Progenitor cell of endocrine pancreas (in vitro differentiated cells): ENCODE measurements at places on chromosomes 12 and 14. TPM values are rescaled to one million over a fixed set of nuclear protein-coding genes. Genes with fewer than 3 reads are reported as not detected.

DNA sequence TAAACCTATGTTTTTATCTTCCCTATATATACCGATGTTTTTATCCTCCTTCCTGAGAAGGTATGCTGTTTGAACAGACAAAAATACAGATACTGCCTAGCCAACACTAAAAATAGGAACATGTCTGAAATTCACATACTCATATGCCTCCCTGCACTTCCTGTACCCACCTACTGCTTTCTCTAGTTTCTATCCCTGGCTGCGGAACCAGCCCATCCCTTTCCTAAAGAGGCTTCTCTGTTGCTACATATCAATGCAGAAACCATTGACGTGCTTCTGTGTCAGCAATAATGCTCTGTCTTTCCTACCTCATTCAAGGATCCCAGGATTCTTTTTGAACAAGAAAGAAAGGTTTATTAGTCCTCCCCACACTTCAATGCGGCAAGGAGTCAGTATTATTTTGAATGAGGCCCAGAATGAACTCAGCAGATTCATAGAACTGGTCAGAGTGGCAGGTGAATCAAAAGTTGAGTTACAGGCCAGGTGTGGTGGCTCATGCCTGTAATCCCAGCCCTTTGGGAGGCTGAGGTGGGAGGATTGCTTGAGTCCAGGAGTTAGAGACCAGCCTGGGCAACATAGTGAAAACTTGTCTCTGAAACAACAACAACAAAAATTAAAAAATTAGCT, 67.8 kb upstream of the NAP1L1 start:
- no peak for DNase-seq
- H3K36me3 ChIP-seq, result no peaks in the 10 kb centered on the region
- no peak overlapping the region for H3K27ac ChIP-seq

- H3K27ac ChIP-seq, result no peak overlapping the region
- no peak for DNase-seq
- no peaks in the 10 kb centered on the region for H3K4me1 ChIP-seq
- H3K36me3 ChIP-seq, result no peaks in the 10 kb centered on the region
- no peak overlapping the region for H3K4me3 ChIP-seq
Measured at GRCh38 chr14:28323951-28324741, 442.4 kb upstream of the FOXG1 start.

GRCh38 chr12:124548854-124549378, 18.5 kb downstream of the NCOR2 start:
- H3K4me3 ChIP-seq, result no peak overlapping the region
- DNase-seq, result no peak
- peaks cover 33% of the 10 kb centered on the region for H3K4me1 ChIP-seq

- H3K4me1 ChIP-seq, result no peaks in the 10 kb centered on the region
- H3K36me3 ChIP-seq, result no peaks in the 10 kb centered on the region
- DNase-seq, result no peak
- H3K27ac ChIP-seq, result no peak overlapping the region
- H3K4me3 ChIP-seq, result no peak overlapping the region
- H3K27me3 ChIP-seq, result peaks cover 4% of the 10 kb centered on the region
Measured at GRCh38 chr12:82644896-82645295, 41.8 kb upstream of the TMTC2 start.

- H3K27me3 ChIP-seq, result no peaks in the 10 kb centered on the region
- H3K27ac ChIP-seq, result no peak overlapping the region
- H3K36me3 ChIP-seq, result no peaks in the 10 kb centered on the region
Measured at GRCh38 chr14:57660208-57660607, 166.6 kb upstream of the CCDC198 start.

GRCh38 chr12:13024531-13024916, 19.7 kb upstream of the FAM234B start:
- DNase-seq, result no peak
- H3K4me1 ChIP-seq, result no peaks in the 10 kb centered on the region
- no peak overlapping the region for H3K4me3 ChIP-seq
- H3K36me3 ChIP-seq, result no peaks in the 10 kb centered on the region
- no peak overlapping the region for H3K27ac ChIP-seq

DNA sequence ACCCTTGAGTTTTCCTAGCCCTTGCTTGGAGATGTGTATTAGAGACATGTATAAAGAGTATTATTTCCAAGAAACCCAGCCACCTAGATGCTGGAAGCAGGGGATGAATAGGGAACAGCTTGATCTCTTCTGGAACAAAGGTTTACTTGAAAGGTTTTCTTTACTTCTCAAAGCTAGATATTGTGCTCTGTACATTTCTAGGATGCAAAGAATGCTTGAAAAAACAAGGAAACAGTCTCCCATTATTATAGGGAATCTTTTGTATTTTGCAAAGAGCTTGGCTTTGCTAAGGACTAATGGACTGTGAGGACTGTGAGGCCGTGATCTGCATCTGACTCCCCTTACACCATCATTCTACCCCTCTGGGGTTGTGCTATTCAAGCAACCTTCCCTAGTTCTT, 77.9 kb downstream of the PRICKLE1 start:
- H3K36me3 ChIP-seq, result peaks cover 3% of the 10 kb centered on the region
- H3K4me3 ChIP-seq, result no peak overlapping the region
- no peak for DNase-seq
- no peak overlapping the region for H3K27ac ChIP-seq

The CLEC9A gene
- total RNA-seq, result not detected in 2 replicates

The PARP2 gene
- total RNA-seq, result 32.2 and 35.6 TPM in 2 replicates
